Fibroblast of the conjunctiva (primary cell): ENCODE measurements at places on chromosomes 3 and 15.

DNA sequence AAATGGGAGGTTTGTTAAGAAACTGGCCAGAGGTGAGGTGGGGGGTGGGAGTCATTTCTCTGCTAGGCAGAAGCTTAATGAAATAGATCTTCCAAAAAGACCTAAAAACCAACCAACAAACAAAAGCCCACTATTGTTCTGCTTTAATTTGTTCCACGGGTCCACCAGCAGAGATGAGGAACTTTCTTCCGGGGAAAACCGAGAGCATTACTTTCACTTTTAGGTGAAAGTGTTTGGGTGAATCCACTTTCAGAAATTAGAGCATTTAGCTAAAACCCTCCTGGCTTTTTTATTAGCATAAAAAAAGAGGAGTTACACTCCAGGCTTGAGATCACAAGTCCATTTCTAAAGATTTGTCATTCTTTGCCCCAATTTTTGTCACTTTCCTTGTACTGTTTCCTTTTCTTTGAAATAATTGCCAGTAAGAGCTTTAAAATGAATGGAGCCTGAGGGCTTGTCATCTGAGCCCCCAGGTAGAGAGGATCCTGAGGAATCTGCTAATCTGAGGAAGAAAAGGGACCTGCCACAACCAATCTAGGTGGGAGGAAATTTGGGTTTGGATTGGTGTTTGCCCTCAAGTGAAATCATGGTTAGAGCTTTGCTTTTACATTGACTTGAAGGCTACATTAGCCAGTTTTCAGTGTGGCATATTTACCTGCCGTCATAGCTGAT is 667.6 kb downstream of the NAALADL2 start:
- no peak for DNase-seq

GRCh38 chr15:47717036-47717612 is at the start of gene SEMA6D:
Gene SEMA6D, plus strand, starts transcription at chr15:47717505. Its CDS starts 42,294 bp downstream, at chr15:47759799.
- peak; percentile 74 for DNase-seq

DNA sequence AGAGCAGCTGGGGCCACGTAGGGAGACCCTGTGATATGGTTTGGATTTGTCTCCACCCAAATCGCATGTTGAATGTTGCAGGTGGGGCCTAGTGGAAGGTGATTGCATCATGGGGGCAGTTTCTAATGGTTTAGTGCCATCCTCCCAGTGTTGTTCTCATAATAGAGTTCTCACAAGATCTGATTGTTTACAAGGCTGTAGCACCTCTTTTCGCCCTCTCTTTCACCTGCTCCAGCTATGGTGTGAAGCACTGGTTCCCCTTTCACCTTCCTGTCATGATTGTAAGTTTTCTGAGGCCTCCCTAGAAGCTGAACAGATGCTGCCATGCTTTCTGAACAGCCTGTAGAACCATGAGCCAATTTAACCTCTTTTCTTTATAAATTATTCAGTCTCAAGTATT is 198.9 kb upstream of the CBLB start:
- DNase-seq, result no peak

GRCh38 chr3:61595826-61596225 is 34.5 kb downstream of the PTPRG start:
- no peak for DNase-seq

- no peak for DNase-seq
Measured at GRCh38 chr3:16200411-16200810, 25.9 kb downstream of the GALNT15 start.

DNA sequence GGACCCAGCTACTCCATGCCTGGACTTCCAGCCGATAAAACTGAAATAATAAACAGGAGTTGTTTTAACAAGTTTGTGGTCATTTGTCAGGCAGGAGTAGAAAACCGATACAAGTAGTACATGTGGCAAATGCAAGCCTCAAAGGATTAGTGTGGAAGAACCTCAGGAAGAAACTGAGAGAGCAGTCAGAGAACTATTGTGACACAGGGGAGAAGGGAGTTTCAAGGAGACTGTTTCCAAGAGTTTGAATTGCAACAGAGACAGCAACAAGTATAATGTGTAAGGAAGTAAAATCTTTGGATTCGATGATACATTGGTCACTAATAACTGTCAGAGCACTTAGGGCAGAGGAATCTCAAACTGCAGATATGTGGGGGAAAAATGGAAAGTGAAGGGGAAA is 450.6 kb upstream of the ARHGEF26 start:
- DNase-seq, result no peak

GRCh38 chr3:161028555-161029153 is 76.5 kb downstream of the B3GALNT1 start:
- DNase-seq, result no peak

DNA sequence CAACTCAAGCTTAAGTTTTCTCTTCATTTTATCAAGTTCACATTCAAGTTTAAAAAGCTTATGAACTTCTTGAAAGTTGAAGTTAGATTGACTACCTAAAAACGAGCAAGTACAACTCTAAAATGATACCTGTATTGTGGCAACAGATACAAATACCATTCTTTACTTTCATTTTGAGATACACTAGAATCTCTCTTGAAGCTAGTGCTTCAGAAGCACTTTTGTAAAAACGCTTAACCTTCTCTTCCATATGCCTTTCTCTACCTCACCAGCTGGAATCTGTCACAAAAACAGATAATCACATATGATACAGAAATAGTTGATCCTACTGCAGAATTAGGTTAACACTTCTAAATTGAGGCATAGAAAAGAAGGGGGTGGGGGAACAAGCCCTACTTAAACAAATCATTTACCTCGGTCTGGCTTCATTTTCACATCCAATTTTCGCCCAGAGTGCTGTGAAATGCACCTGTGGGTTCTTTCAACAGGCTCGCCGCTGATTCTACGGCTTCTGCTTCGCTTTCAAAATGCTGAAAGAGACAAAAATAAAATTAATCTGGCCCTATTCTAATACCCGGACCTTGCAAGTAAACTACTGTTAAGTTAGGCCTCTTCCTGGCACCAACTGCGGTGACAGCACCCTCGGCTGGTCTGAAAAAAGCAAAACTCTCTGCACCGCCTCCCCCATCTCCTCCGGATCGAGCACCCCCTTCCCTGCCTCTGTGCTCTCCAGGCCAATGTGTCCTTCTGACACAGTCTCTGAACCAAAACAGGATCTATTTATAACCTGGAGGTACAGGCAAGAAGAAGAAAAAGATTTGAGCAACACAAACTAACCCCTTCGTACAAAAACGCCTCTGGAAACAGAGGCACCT is 1.4 kb downstream of the ATOSA start:
- DNase-seq, result peak; percentile 46

DNA sequence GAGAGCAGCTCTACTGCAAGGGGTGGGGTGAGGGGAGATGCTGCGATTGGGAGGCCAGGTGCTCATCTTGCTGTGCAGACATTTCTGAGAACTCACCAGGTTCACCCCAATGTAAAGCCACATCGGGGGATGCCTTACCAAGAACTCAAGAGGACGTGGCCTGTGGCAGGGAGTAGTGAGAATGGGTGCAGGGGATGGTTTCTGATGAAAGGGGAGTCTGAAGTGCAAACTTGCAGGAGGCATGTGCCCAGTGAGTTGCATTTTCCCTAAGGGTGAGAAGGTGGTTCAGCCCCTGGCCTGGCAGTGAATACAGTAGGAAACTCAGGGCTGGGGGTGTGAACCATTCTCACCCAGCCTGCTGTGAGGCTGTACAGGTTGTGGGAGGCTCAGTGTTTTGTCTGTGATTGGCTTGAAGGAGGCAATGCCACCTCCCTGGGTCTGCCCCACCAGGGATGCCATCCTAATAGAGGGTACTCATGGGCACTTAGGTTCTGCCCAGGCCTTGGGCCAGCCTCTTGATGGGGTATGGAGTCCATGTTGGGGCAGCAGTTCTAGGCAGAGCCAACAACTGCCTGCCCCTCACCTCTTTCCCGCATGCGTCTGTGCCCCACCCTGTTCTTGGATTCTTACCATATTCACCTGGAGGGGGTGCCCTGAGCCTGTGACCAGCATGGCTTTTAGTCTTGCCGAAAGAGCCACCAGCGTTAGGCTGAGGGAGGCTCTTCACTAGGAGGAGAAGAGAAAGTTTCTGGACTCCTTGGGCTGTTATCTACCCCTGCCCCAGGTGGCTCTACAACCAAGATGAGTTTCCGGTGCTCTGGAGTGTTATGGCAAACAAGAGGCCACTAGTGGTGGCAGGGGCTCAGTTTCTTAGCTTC is 4.5 kb downstream of the HEMK1 start:
- no peak for DNase-seq

- peak; percentile 95 for DNase-seq
Measured at GRCh38 chr3:73600293-73600938, 24.3 kb downstream of the PDZRN3 start.
